ENCODE measurements at places on chromosomes 7 and 10.

- no peak for DNase-seq
Observed at GRCh38 chr7:87356448-87356847, 11.0 kb downstream of the CROT start.

- no peak for DNase-seq
Observed at GRCh38 chr10:87626422-87626892, 33.2 kb upstream of the PAPSS2 start.

- DNase-seq: no peak
Observed at GRCh38 chr10:4733150-4733842, 92.7 kb upstream of the AKR1E2 start.

DNA sequence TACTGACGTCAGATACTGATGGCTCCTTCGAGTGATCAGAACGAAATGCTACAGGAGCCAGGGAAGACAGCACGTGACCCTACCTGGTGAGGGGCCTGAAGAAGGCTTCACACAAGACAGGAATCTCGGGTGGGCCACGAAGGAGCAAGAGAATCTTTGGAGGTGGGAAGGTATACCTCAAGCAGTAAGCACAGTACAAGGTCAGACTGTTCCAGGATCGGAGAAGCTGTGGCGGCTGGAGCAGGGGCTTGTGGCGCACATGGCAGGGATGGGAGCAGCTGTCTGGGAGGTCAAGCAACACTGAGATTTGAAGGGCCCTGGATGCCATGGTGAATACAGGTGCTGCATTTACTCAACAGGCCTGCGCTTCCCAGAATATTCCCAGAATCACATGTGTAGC is 45.4 kb downstream of the C10orf143 start:
- no peak for DNase-seq

DNA sequence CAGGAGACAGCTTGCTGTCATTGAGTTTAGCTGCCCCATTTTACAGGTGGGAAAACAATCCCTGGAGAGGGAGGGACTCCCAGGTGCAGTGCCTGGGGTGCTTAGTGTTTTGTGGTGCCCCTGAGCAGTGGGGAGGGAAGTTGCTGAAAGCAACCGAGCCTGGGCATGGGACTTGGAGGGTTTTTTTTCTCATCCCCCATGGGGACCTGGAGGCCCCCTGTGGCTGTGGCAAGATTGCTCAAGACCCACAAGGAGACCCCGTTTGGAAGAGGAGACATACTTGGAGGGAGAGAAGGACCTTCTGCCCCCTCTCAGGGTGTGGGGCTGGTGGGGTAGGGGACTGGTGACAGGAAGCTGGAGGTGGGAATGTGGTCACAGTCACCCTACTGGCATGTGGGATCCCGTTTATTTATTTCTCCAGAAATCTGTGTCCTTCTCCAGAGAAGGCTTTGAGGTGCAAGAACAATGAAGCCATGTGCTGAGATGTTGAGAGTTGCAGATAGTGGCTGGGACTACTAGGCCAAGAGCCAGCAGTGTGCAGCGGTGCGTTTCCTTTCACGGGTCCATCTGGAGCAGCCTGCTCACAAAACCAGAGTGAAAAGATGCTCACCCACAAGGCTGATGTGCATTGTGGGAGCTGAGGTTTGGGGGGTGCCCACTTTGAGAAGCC is 21.5 kb downstream of the ZMIZ1 start:
- DNase-seq: no peak

DNA sequence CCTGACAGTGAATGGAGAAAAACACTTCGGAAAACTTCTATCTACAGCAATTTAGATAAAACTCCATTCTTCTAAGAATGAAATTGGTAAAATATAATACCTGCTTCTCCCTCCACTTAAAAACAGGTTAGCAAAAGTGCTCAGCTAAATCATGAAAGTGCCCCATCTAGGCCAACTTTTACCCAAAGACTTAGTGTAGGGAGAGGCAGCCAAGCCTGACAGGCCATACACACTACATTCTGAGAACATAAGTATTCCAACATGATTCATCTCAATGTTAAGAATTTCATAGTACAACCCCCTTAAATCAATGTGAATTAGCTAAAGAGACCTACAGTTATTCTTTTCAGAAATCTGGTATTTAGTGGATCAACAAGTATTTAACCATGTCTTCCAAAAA is 7.2 kb downstream of the FAM3C start:
- DNase-seq: no peak

DNA sequence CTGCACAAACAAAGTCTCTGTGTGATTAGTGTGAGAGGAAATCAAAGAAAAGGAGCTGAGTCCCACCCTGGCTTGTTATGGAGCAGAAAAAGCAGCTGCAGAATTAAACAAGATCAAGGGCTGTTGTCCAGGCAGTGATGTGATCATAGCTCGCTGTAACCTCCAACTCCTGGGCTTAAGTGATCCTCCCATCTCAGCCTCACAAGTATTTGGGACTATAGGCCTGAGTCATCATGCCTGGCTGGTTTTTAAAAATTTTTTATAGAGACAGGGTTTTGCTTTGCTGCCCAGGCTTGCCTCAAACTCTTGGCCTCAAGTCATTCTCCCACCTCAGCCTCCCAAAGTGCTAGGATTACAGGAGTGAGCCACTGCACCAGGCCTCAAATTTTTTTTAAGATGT is 88.9 kb downstream of the IPMK start:
- DNase-seq: no peak

DNA sequence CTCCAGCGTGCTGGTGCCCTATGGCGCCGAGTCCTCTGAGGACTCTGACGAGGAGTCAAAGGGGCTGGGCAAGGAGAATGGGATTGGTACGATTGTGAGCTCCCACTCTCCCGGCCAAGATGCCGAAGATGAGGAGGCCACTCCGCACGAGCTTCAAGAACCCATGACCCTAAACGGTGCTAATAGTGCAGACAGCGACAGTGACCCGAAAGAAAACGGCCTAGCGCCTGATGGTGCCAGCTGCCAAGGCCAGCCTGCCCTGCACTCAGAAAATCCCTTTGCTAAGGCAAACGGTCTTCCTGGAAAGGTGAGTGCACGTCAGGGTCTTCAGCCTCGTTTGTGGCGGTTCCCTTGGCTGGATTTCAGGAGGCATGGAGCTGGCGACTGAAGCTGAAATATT is 118.8 kb downstream of the ANKRD61 start:
- DNase-seq: no peak

GRCh38 chr10:24483701-24484100 is 240.0 kb downstream of the ARHGAP21 start:
- no peak for DNase-seq

- peak; percentile 64 for DNase-seq
Observed at GRCh38 chr10:3805201-3805790, 20.3 kb upstream of the KLF6 start.
